NT2/D1 (cell line): ENCODE measurements at places on chromosomes 2 and 18.

- DNase-seq = no peak
These were observed 3.2 kb downstream of the XPO1 start for GRCh38 chr2:61534926-61535325.

DNA sequence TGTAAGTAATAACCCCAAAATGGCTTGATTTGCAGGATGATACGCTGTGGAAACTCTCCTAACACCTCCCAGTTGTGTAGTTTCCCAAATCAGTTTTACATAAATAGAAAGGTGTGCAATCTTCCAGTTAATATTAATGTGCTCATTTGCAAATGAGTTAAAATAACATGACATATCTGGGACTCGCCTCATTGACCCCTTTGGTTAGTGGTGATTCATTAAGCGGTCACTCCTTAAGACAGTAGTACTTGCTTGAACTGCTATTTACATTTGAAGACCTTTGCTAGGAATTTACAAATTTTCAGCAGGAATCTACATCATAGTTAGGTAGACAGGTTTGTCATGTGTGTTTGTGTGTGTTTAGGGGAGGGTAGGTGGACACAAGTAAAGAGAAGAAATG is 1367.7 kb upstream of the CELF4 start:
- DNase-seq = no peak

DNA sequence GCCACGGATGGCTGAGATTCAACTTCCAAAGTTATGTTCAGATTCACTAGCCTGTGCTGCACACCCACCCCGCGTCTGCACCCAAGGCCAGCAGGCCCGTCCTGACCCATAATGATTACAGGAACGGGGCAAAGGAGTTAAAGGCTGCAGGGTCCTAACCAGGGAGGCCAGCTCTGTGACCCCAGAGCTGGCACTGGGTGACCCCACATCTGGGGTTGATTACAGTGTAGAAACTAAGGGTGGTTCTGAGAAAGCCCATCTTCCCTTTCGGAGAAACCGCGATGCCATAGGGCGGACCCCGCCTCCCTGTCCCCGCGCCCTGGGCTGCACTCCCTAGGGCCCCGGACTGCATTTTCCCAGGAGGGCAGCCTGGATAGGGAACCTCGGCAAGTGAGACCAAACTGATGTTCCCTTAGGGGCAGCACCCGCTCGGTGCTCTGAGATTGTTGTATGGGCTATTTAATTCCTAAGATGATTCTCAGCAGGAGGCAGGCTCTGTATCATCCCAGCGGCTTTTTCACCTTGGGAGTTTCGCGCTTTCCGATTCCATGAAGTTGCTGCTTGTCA is 2.2 kb upstream of the GPR148 start:
- DNase-seq = no peak

- DNase-seq = no peak
These were observed 48.1 kb upstream of the HPCAL1 start for GRCh38 chr2:10254373-10255188.

DNA sequence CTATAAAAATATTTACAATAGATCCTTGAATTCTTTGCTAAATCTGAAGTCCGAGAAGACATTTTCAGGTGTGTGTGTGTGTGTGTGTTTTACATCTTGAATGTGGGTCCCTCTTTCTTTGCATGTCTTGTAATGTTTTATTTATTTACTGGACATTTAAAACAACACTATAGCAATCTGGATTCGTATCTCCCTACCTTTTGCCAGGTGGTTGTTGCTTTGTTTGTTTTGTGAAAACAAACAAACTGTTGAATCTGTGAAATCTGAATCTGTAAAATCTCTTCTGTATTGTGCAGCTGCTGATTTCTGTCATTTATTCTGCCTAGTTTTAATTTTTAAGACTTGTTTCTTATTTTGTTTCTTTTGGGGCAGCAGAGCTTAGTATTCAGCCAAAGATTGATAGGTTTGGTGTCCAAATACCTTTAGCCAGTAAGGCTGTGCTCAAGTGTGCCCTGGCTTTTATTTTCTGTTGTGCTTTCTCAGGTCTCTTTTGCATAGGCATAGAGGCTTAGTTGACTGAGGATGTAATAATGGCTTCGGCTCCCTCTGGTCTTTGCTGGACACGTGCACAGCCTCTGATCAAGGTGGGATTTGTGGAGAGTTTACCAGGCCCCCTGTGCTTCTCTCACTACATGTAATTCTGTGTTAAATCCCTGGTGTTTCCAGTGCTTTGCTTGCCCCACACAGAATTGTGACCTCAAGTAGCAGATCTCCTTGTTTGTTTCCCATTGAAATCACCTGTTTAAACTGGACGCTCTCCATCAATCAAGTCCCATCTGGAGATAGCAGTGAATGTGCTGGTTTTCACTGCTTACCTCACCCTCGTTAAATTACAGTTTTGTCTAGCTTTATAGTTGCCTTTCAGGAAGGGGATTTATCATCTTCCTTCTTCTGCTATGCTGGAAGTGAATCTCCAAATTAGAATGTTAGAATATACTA is 71.1 kb downstream of the BIRC6 start:
- no peak for DNase-seq

DNA sequence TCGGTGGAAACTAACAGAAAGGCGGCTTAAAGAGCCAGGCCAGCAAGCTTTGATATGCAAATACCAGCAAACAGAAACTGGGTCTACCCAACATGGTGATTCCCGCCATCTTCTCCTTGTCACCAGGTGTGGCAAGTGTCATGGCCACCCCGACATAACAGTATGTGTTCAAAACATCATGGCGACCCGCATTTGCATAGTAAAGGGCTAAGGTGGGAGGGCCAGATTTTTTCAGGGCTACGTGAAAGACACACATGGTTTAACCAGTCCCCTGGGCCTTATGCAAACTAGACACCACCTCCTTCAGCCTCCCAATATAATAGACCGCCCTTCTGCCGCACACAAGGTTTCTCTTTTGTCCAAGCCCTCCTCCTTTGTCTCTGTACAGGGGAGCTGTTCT is 260.4 kb downstream of the METTL4 start:
- DNase-seq = no peak

- DNase-seq = peak; percentile 36
These were observed 50.1 kb downstream of the THUMPD2 start for GRCh38 chr2:39728941-39729351.

DNA sequence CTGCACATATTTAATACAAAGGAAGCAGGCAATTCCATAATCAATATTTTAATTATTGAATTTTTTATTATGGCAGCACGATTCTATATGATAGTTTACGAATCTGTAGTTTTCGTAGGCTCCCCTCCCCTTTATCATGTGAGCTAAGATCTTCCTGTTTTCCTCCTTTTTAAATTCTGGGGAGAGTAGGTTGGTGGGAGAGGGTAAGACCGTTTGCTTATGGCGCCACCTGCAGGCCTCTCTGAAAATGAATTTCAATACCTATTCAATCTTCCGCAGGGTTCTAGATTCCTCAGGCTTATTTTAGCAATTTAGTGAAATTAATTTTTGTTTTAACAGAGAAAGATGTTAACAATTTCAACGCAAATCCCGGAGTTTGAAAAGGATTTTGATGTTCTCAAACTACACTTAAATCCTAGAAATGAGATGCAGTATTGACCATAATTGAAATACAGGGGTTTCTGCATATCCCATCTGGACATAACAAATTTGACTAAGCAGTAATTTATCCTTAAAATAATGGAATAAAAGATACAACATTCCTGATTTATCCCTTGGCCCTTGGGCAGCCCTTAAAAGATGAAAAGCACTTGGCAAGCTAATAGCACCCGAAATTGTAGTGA is 12.8 kb upstream of the GBX2 start:
- DNase-seq = no peak

GRCh38 chr2:46058140-46058539 is 239.1 kb upstream of the EPAS1 start:
- DNase-seq = no peak

- no peak for DNase-seq
These were observed 33.3 kb downstream of the TMEM37 start for GRCh38 chr2:119464981-119465380.

DNA sequence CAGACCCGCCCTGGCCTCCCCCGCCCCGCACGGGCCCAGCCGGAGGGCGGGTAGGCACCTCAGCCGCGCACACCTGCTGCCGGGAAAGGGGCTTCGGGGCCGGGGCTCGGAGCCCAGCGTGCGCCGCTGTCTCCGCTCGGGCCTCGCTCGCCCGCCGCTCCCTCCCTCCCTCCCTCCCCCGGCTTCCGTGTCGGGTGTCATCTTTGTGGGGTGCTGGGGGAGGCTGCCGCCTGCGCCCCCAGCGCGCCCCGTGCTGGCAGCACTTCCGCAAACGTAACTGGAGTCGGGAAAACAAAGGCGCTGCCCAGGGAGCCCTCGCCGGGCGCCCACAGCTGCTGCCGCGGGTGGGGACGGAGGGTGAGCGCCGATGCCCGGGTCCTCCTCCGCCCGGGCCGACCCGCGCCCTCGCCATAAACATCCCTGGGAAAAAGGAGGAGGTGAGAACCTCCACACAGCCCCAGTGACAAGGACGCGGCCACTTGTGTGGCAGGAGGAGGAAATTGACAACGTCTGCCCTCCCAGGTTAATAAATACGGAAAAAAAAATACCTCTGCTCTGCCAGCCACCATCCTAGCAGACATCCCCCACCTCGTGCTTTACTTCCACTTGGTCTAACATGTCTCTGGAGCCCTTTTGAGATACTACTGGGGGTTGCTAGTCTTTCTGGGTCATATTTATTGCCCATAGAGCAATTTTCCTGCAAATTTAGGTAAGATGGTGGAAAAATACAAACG is 550 bp downstream of the MFSD6 start:
- DNase-seq = no peak

GRCh38 chr2:37585982-37586621 is 85.3 kb downstream of the CDC42EP3 start:
- DNase-seq = no peak

- no peak for DNase-seq
These were observed 63.0 kb upstream of the BCL2L11 start for GRCh38 chr2:111057721-111058120.

DNA sequence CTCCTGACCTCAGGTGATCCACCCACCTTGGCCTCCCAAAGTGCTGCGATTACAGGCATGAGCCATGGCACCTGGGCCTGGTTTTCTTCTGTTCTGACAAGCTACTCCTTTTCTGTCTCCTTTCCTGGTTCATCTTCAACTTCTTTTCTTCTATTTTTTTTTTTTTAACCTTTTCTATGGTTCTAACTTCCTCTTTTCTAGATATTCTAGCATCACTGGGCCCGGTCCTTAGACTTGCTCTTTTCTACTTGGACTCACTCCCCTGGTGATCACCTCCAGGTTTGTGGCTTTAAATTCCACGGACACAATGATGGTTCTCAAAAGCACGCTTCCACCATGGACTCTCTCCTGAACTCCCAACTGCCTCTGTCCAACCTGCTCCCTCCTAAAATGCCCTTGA is 2.0 kb downstream of the EIF2AK2 start:
- no peak for DNase-seq

- no peak for DNase-seq
These were observed 105.7 kb upstream of the SEC11C start for GRCh38 chr18:59033974-59034373.

DNA sequence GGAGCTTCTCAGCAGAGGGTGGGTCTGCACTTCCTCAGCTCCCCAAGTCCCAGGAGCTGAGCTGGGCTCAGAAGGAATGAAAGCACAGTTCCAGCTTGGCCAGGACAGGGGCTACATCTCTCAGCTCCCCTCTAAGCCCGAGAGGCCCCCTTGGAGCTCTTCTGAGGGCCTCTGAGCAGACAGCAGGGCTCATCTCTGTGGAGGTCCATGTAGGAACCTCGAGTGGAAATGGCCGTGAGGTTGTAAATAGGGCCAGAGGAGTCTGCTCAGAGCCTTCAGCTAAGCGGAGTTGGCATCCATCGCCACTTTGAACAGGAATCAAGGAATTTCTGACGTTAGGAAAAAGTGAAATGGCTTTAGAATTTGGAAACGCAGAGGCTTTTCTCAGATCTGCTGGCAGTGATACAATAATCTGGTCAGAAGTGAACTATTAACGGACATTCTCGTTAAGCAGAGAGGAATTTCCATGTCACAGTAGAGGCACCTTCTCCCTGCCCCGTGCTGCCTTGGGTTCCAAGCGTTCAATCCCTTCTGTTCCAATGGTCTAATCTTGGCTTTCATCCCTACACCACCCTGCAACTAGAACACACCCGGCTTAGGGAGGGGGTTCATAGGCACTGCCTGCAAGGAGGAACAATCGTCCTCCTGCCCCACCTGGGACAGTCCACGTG is 213.9 kb downstream of the NDUFA10 start:
- no peak for DNase-seq

DNA sequence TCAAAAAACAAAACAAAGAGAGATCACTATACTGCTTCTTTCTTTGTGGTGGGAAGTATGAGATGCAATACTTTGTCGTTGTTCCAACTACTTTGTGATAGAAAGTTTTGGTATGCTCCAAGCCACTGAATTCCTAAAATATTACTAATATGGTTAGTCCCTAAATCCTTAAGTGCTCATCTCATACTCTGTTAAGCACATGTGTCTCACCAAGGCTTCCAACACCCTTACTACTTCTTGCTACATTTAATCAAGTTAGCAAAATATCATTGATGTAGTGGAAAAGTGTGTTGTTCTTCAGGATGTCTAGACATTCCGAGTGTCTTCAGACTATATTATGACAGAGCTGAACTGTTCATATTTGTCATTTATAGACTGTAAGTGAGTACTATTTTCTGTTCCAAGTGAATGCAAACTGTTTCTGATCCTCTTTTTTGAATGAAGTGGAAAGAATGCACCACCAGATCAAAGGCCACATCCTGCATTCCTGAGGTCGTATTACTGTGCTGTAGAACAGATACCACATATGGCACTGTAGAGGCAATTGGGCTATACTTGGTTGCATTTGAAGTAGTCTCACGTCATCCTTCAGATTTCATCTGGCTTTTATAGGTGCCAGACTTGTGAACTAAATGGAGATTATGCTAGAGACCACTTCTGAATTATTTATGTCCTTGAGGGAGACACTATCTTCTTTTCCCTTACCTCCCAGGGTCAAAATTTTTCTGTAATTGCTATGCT is 298.4 kb upstream of the ZNF521 start:
- no peak for DNase-seq

GRCh38 chr2:88054782-88055370 is 707 bp downstream of the KRCC1 start:
- DNase-seq = no peak

DNA sequence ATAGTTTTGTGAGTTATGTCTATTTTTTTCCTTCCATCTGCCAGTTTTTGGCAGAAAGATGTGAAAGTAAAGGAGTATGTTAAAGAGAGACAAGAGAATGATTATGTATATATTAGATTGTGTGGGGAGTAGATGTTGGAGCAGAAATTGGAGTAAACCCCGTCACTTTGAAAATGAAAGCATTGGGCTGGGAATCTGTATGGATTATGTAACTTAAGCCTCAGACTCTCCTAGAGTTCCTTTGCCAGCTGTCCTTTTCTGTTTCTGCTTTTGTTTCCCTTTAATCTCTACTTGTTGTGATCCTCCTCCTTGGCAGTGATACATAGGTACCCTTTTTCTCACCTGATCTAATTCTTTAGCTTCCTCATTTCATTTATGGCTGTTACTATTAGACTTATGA is 19.2 kb downstream of the CCDC138 start:
- DNase-seq = no peak

GRCh38 chr18:49612515-49613033 is 50.7 kb downstream of the LIPG start:
- DNase-seq = peak; percentile 42

DNA sequence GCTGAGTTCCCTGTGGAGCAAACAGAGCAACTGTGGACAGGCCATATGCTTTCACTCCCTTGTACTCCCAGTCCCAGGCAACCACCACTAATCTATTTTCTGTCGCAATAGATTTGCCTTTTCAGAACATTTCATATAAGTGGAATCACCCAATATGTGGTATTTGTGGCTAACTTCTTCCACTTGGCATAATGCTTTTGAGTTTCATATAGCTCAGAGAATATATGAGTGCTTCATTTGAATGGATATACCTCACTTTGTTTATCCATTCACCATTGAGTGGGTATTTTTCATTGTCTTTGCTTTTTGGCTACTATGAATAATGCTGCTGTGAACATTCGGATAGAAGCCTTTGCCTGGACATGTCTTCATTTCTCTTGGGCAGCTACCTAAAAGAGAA is 151.9 kb downstream of the CERS6 start:
- no peak for DNase-seq
